ENCODE measurements at places on chromosomes 5 and 9.

DNA sequence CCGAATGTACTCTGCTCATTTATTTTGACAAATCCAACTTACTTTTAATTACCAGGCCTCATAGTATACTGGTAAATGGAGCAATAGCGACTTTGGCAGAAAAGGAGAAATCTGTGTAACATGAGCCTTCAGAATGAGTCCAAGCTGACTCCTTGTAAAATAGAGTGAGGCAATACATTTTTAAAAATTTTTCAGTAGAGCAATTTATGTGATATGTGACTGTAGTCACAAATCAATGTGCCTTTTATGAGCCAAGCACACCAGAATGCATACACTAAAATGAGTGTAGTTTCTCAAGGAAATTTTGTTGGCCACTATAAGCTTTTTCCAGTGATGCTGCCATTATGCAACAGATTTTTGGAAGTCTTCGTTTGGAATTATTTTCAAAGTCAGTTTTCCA, 73.8 kb downstream of the SNCAIP start:
- DNase-seq: no peak

- no peak for DNase-seq
Measured at GRCh38 chr9:34322899-34323591, 6.0 kb downstream of the KIF24 start.

GRCh38 chr9:24561957-24562356, 16.3 kb upstream of the IZUMO3 start:
- no peak for DNase-seq

DNA sequence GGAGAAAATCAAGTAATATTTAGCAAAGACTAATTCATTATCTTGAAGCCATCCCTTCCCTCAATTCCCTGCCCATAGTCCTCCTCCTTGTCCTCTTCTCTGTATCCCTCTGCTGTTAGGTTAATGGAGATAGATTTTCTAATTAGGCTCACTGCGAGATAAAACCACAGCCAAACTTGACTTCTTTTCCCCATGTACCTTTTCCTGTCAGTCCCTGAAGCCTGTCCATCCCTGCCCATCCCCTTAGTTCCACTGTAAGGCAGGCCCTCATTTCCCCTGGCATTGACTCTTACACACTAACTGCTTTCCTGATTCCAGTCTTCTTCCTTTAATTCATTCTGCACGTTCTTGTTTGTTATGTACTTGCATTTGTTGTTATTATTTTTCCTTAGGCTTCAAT, 1.2 kb downstream of the TLR4 start:
- no peak for DNase-seq

DNA sequence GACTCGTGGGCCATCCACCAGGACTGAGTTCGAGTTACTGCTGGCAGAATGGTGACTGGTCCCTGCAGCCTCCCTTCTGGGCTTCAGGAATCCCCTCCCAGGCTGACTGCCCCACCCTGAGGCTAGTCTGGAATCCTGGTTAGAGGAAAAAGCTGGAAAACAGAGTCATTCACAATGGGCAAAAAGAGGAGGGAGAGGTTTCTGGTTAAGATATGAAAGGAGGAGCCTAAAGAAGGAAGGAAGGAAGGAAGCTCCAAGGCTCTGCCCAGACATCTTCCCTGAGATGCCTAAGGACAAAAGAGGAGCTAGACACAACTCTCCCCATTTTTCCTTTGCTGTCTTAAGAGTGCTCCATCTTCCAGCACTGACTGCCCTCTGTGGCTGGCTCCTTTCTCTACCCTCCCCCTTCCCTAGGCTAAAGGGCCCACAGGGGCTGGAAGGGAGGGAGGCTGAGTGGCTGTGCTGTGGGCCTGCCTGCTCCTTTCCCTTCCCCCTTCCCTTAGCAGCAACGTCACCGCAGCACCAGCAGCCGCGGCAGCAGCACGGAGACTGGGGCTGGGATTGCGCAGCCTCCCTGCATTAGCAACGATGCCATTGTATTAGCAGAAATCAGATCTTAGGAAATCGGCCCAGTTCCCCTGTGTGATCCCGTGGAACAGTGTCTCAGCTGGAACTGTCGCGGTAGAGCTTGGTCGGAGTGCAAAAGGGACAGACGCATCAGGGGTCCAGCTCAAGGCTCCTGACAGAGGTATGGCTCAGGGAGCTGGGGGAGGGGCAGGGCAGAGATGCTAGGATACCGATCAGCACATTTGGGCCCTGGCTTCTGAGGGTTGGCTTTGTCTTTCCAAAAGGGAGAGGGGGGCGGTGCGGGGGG, 48.7 kb downstream of the RUSC2 start:
- peak; percentile 34 for DNase-seq

DNA sequence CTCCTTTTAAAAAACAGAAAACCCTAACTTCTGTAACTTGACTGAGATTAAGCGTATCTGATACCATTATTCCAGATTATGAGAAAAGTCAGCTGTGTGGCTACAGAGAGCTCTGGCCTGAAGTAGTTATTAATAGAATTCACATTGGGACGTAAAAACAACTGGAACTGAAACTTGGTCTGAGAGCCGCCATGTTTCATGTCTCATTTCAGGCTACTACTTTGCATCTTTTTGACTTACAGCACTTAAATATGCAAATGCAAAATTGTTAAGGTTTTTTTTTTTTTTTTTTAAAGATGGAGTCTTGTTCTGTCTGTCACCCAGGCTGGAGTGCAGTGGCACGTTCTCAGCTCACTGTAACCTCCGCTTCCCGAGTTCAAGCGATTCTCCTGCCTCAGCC, 25.2 kb downstream of the MAP3K1 start:
- no peak for DNase-seq

DNA sequence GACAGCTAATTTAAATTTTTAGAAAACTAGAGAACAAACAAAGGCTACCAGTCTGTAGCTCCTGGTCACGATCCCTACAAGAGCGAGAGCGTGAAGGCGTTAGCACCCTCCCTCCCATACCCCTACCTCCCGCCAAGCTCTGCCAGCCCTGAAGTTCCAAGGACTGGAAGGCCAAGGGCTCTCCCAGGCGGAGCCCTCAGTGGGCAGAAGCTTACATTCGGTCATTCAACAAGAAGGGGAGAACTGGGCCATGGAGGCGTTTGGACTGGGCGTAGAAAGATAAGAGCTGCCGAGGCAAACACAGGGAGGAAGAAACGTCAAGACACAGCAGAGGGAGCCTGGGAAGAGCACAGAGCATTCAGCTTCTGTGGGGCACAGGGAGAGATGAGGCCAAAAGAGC, 3.0 kb downstream of the MXD3 start:
- no peak for DNase-seq

DNA sequence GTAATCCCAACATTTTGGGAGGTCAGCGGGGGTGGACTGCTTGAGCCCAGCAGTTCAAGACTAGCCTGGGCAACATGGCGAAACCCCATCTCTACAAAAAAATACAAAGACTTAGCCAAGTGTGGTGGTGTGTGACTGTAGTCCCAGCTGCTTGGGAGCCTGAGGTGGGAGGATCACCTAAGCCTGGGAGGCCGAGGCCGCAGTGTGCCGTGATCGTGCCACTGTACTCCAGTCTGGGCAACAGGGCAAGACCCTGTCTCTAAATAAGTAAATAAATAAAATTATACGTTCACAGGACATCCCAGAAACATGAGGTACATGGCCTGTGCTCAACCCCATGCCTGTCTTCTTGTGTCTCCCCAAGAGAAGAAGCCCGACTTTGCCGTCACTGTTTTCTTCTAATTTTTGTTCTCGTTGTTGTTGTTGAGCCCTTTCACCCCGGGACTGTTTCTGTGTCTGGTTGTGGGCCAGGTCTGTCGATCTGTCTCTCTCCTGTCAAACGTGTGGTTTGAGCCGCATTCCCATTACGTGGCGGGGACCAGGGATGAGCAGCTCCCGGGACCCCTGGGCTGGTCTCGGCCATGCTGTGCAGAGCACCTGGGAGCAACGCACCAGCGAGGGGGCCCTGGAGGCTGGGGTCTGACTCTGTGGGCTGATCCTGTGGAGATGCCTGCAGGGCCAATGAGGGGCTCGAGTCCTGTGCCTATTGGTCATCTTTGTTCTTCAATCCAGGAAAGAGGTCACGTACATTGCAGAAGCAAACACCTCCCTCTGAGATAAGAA, 32.2 kb downstream of the NACC2 start:
- no peak for DNase-seq

GRCh38 chr5:24397601-24398000, 247.2 kb downstream of the CDH10 start:
- no peak for DNase-seq

GRCh38 chr5:109612278-109612905, 77.3 kb upstream of the MAN2A1 start:
- no peak for DNase-seq

DNA sequence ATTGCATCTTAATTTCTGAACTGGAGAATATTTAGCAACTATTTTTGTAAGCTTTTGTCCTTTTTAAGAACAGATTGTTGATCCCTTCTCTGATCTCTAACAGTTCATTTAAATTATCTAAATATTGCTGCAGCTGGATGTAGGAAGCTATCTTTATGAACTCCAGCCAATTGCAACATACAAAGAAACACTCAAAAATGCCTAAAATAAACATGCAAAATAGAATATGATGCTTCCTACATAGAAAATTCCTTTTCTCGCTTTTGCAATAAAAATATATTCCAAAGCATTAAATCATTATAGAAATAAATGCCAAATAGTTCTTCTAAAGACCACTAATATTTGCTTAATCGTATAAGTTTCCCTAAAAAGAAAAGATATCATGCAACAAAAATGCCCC, 218.6 kb downstream of the LURAP1L start:
- no peak for DNase-seq

DNA sequence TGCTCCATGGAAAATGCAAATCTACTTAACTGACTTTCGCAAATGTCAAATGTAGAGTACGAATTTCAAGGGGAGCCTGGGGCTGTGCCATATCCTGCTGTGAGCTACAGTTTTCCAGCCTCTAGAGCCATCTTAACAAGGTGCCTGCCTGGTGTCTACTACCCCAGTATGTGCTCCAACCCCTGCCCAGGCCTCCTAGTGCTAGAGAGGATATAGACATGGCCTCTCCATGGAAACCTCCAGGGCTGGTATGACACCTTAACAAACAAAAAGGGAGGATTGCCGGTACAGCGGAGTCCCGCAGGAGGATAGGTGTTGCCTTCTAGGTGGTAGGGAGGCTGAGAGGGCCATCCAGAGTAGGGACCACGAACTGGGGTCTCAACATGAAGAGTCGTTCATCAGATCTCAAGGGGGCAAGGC, 13.6 kb upstream of the IL3 start:
- DNase-seq: no peak

- no peak for DNase-seq
Measured at GRCh38 chr5:150948539-150948938, 43.8 kb upstream of the ZNF300 start.

- peak; percentile 23 for DNase-seq
Measured at GRCh38 chr9:69757996-69758675, 1.7 kb downstream of the PTAR1 start.

DNA sequence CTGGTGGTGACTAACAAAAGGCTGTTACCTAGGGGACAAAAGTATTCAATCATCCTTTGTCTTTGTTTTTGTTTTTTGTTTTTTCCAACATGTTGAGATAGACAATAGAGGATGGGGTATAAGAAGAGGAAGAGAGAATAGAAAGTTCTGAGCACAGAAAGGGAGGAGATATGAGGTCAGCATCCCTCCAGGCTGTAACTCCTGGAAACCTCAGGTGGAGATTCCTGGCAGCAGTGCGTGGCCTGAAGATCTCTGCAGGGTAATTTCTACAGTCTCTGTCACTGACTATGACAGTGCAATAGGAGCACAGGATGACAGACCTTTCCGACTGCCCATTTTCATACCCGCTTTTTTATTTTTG, 112.1 kb downstream of the ADRB2 start:
- no peak for DNase-seq

DNA sequence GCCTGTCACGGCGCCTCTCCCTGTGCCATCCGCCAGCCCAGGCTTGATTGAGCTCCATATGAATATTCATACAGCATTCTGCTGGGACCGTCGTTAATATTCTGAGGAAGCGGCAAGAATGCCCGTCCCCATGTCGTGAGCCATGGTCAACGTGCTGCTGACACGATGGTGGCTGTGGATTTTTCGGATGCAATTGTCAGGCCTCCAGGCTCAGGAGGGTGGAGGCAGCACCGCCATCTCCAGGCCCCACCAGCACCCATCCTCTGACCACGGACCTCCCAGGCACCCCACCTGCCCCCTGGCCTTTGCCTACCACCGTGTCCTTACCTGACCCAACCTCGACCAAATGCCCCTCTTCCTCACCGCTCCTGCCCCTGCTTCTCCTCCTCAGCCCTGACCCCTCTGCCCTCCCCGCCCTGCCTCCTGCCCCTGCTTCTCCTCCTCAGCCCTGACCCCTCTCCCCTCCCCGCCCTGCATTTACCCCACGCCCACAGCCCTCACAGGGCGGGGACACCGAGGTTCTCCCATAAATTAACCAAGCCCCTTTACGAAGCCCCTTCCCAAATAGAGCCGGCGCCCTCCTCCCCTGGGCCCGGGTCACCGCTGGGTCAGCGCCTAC, 9.9 kb downstream of the TMEM250 start:
- no peak for DNase-seq

- DNase-seq: no peak
Measured at GRCh38 chr9:126113756-126114408, 212.7 kb upstream of the MVB12B start.

DNA sequence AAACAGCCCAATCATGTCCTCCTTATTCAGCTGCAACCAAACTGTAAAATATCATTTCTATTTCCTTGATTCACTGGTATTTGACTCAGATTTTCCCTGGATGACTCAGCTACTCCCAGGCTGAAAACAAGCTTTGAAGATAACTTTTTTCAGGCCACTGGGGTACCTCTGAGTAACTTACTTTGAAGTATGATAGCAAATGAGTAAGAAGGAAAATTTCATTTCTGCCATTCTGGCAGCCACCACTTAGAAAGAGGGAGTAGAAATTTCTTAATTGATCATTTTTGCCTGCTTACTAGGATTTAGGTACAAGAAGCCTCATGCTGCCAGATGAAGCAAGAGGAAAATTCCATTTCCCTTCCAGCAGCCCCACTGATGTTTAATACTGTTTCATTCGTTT, 247.4 kb downstream of the PRELID2 start:
- no peak for DNase-seq

GRCh38 chr9:84983749-84984148, 314.2 kb downstream of the NTRK2 start:
- DNase-seq: no peak

DNA sequence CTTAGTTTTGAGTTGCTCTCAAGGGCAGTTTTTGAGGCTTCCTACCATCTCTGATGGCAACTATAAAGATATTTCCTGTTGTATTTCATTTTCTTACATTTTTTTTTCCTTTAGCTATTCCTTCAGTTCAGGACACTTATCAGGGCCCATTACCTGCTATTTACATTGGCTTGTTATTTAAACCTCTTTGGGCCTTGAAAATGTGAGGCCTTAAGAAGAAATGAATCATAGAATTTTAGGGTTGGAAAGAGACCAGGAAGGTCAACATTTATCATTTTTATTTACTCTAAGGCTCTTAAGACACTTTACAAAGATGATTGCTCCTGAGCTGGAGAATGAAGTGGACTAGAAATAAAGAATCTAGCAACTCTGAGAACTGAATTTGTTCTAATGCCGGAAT, 335.2 kb downstream of the DTWD2 start:
- no peak for DNase-seq

- DNase-seq: no peak
Measured at GRCh38 chr9:99158629-99159028, 53.7 kb downstream of the TGFBR1 start.
